ENCODE measurements at places on chromosomes 13 and 19.
A peak's percentile ranks its signal among the peaks of the same experiment; 100 is the strongest.

DNA sequence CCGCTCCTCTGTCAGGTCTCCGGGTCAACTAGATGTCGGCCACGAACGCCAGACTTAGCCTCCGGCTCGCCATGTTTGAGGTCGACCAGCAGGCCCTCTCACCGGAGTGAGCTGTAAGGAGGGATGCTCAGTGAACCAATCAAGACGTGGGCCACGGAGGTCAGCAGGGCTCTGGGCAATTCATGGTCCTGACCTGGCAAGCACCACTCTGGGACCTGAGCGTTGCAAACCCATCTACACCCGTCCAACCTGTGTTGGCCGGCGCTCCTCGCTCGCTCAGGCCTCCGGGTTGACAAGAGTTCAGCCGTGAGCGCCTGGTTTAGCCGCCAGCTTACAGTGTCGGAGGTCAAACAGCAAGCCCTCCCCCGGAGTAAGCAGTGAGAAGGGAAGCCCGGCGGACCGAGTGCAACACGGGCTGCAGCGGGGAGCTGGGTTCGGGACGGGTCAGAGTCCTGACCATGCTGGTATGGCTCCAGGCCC is 1361.9 kb downstream of the UQCRFS1 start:
- DNase-seq: no peak

- no peak for DNase-seq
Observed at GRCh38 chr13:101673360-101674105, 221.1 kb downstream of the ITGBL1 start.

DNA sequence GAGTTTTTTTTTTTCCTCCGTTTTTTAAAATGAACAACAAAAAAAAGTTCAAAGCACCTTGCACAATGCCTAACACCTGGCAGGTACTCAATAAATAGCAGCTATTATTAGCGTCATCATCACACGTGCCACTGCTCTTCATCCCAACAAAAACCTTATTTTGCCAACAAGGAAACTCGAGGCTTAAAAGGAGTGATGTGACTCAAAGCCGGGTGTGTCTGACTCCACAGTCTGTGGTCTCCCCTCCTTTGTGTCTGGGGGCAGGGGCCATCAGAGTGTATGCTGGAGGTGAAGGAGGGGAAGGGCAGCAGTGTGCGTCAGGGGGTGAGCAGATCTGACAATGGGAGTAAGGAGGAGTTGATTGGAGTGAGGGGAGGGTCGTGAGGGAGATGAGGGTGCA is 34.1 kb upstream of the POU2F2 start:
- no peak for DNase-seq

DNA sequence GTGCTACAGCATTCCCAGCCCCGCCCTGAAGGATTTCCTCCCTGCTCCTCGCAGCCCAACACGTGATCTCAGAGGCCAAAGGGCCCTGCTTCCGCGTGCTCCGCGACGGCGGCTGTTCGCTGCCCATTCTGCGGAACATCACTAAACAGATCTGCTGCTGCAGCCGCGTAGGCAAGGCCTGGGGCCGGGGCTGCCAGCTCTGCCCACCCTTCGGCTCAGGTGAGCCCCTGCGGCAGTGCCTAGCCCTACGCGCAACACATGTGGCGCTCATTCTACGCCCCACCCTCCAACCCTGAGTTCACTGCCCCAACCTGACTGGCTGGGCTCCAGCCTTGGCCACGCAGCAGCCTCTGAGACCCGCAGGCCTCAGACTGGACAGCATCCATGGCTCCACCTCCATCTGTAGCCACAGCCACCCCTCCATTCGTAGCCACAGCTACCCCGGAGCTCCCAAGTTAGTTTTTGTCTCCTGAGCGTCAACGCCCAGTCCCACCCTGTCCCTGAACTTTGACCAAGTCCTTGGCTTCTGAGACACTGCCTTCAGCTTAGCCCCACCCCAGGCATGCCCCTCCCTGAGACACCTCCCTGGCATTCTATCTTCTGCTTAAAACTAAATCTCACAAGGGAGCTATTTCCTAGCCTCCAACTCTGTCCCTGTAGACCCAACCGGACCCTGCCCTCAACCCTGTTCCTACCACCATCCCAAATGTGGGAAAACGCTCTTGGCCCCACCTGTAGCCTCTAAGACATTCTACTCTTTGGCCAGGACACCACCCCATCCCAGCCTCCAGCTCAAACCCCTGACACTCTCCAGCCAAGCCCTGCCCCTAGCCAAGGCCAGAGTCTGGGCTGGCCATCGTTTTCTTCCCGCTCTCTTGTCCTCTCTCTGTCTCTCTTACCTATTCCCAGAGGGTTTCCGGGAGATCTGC is 6.4 kb downstream of the LTBP4 start:
- no peak for DNase-seq

GRCh38 chr13:113845055-113845454 is 18.8 kb downstream of the GAS6 start:
- DNase-seq: no peak

- DNase-seq: no peak
Observed at GRCh38 chr19:29564574-29565005, 38.8 kb downstream of the VSTM2B start.

DNA sequence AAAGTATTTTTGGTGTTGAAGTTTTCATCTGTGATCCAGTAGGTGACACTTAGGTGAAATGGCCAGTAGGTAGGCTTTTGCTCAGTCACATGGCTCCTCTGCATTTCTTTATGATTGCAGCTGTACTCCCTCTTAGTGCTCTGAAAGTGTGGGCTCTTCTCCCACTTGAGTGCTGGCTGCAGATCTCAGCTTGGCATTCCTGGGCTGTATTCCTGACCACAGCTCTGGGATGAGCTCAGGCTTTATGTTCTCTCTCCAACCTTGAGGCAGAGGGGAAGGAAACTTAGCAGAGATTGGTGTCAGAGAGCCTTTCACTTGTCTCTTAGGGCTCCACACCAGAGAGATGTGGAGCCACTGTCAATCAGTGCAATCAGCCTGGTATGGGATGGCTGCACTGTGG is 254.3 kb downstream of the NDFIP2 start:
- DNase-seq: no peak

- DNase-seq: no peak
Observed at GRCh38 chr19:35613574-35613973, 1.0 kb downstream of the HAUS5 start.

- no peak for DNase-seq
Observed at GRCh38 chr13:80783926-80784565, 443.1 kb upstream of the SPRY2 start.

DNA sequence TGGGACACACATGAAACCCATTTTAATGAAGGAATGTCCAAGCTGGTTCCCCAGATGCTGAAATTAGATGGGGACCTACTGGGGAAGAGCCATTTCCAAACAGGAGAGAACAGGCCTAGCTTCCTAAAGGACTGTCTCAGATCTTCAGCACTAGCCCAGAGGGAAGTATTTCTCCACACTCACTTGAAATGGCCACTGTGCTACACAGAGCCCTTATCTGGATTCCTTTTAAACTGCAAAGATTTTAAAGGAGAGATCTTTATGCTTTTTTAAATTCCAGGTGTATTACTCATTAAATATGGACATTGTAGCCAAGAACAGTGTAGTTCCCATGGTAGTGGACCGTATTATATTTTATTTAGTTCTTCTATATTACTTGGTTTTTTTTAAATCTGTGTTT is 255.3 kb downstream of the SHISA2 start:
- no peak for DNase-seq

DNA sequence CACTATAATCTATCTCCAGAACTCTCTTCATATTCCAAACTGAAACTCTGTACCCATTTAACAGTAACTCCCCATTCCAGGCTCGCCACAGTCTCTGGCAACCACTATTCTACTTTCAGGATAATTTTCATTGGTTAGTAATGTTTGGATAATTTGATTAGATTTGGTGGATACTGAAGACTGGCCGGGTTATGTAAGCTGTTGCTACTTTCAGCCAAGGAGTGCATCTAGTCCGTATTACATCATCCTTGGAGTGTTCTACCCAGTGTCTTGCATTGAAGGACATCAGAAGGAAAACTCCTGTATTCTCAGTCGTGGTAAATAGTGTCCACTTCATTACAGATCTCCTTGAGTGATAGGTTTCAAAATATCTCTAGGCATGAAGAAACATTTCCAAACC is 60.5 kb downstream of the PCCA start:
- DNase-seq: no peak

GRCh38 chr13:59587971-59588716 is 575.6 kb downstream of the DIAPH3 start:
- no peak for DNase-seq

- DNase-seq: peak; percentile 41
Observed at GRCh38 chr13:113742000-113742441, 17.0 kb upstream of the TMEM255B start.

DNA sequence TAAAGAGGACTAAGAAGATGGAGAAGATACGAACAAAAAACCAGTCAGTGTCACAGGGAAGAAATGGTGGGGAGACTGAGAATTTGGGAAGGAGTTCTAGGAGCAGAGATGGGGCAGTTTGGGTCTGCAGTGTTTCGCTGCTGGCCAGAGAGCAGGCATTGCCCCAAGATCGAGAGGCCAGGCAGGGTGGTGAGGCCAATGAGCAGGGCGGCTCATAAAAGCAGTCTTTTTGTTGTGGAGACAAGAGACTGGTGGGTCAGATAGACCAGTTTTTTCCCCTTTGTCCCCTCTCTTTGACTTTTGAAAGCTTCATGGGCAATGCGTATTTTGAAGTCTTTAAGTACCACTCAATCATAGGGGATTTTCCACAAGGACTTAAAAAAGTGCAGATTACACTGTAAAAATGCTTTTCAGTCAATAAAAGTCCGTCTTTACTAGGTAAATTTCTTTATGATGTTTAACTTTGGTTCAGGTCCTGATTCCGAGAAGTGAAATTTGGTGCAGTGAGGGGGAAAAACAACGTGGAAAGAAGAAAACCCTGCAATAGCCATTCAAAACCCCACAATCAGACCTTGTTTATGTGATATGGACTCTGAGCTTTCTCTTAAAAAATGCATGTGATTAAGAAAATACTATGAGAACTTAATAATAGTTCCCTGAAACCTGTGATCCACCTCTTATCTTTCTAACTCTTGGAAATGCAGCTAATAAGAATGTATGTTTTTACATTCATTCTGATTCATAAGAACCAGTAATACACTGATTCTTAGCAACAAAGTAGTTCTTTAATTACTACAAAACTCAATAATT is 338.9 kb downstream of the KLF5 start:
- DNase-seq: no peak

GRCh38 chr13:94324767-94325540 is 154.5 kb downstream of the DCT start:
- DNase-seq: peak; percentile 15

DNA sequence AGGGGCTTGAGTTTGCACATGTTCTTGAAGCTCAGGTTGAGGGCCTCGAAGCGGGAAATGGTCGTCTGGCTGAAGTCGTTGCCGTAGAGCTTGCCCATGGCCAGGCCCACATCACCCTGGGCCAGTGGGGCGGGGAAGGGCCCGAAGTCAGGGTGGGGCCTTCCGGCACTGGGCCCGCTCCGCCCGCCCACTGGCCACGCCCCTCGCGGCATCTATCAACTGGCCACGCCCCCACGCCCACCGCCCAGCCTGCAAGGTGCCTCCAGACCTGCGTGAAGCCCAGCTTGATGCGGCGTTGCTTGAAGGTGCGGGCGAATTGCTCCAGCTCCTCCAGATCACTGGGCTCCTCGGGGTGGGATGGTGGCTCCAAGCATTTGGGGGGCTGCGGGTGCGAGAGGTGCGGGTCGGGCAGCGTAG is 19.9 kb downstream of the ZNF574 start:
- DNase-seq: no peak

DNA sequence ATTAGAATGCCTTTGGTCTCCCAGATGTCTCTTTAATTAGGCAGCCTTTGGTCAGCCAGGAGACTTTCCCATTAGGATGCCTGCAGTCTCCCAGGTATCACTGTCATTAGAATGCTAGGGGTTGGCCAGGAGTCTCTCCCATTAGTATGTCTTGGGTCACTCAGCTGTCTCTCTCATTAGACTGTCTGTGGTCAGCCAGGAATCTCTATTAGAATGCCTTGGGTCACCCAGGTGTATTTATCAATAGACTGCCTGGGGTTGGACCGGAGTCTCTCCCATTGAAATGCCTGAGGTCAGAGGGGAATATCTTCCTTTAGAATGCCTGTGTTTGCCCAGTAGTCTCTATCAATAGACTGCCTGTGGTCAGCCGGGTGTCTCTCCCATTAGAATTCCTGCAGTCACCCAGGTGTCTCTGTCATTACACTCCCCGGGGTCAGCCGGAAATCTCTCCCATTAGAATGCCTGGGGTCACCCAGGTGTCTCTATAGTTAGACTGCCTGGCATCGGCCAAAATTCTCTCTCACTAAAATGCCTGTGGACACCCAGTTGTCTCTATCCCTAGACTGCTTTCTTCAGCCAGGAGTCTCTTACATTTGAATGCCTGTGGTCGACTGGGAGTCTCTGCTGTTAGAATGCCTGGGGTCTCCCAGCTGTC is 1460.3 kb downstream of the UQCRFS1 start:
- DNase-seq: no peak

GRCh38 chr19:51676566-51677083 is 16.5 kb upstream of the SPACA6 start:
- peak; percentile 74 for DNase-seq

GRCh38 chr13:75366380-75367280 is 115.3 kb downstream of the TBC1D4 start:
- no peak for DNase-seq

GRCh38 chr19:35739275-35740107 is 2.8 kb downstream of the IGFLR1 start:
- no peak for DNase-seq

GRCh38 chr13:74026753-74027152 is 107.5 kb downstream of the KLF12 start:
- peak; percentile 10 for DNase-seq

GRCh38 chr19:34214040-34214439 is 40.3 kb upstream of the GARRE1 start:
- DNase-seq: no peak

DNA sequence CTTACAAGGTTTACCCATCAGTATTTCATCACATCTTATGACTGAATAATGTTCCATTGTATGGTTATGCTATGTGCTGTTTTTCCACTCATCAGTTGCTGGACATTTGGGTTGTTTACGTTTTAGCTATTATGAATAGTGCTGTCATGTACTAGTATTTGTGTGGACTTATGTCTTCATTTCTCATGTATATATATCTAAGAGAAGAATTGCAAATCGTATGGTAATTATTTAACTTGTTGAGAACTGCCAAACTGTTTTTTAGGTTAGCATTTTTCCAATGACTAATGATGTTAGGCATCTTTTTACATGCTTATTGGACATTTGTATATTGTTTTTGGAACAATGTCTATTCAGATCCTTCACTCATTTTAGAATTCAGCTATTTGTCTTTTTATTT is 368.3 kb downstream of the LMO7 start:
- no peak for DNase-seq

- no peak for DNase-seq
Observed at GRCh38 chr19:50167314-50167721, 4.2 kb upstream of the IZUMO2 start.

Measured in KBM-7 (cell line).